ENCODE measurements at places on chromosomes 7 and 10.

GRCh38 chr10:122475100-122475499 lies 13.7 kb downstream of the HTRA1 start:
- no peak for DNase-seq

DNA sequence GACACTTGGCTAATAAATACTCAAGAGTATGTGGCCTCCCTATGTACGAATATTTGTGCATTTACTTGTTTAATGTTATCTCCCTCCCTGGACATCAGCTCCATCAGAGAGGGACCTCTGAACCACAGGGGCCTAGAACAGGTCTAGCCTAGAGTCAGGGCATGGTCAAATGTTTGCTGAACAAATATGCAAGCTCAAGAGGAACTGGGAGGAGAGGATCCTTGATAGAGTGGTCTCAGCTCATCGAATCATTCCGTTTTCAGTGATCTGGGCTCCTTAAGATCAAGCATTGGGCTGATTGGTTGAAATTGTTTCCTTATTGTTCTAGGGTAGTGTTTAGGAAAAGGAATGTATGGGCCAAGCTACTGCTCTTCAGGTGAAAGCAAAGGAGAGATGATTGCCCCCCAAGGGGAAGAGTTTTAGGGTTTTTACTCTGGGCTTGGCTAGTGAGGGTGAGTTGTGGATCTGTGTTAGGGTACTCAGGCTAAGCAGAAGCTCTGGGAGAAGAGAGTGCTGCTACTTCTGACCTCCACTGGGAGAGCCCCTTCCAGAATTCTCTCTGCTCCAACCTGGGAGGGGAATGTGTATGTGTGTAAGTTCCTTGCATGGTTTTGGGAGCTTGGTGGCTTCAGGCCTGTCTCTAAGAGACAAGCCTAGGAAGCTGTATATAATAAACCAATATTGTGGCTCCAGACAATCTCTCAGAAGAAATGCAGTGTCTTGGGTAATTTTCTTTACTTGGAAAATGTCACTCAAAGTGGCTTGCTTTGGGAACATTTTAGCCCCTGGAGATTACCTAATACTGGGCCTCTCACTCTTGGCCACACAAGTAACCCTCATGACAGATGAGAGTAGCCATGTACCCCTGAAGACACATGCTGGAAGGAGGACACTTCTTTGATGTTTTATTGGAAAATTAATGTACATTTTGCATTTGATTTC lies 110.0 kb downstream of the EMX2 start:
- no peak for DNase-seq

GRCh38 chr10:7488418-7488829 lies 77.6 kb upstream of the SFMBT2 start:
- DNase-seq: no peak

- DNase-seq: no peak
These were observed 203.4 kb downstream of the PHF14 start for GRCh38 chr7:11176985-11177555.

DNA sequence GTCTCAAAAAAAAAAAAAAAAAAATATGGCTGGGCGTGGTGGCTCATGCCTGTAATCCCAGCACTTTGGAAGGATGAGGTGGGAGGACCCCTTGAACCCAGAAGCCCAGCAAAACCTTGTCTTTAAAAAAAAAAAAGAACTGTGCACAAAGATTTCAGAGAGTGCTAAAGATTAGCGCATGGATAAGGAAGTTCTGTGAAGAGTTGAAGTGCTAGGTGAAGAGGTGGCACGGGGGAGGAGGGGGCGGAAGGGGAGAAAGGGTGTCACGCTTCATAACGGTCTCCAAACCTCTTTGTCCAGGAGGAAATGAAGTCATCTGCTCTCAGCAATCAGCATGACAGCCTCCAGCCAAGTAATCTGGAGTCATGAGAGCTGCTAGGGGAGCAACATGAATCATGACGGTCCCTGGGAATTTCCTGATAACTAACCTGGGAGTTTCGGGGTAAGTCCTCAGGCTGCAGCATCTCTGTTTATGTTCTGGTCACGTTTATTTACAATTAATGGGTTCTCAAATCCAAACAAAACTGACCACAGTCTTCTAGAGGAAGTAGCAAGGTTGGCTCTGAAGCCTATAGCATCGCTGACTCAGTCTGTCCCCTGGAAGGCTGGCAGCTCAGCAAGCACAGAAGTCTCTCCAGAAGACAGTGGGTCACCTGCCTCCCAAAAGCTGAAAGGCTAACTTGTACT lies 1.9 kb upstream of the PLAU start:
- DNase-seq: no peak

- no peak for DNase-seq
These were observed 34.6 kb upstream of the UNCX start for GRCh38 chr7:1197997-1198625.

- DNase-seq: no peak
These were observed 296.2 kb downstream of the HTR7 start for GRCh38 chr10:90561666-90562065.

DNA sequence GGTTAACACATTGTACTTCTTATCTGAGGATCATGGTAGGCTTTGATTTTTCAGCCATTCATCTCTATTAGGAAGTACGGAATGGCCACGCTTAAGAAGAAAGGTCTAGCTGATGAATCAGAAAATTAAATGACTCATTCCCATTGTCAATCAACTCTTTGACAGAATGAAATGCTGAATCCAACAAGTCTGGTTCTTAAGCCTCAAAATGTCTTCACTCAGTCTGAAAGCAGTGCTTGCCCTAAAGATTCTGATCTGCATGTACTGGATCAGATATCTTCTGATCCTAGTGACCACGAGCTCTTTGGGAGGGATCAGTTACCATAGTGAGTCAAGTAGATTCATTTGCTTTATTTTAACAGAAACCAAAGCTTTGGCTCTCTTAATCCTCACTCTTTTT lies 5.7 kb upstream of the CELF2 start:
- DNase-seq: no peak

- DNase-seq: no peak
These were observed 85.4 kb downstream of the PCLO start for GRCh38 chr7:83077328-83077727.

DNA sequence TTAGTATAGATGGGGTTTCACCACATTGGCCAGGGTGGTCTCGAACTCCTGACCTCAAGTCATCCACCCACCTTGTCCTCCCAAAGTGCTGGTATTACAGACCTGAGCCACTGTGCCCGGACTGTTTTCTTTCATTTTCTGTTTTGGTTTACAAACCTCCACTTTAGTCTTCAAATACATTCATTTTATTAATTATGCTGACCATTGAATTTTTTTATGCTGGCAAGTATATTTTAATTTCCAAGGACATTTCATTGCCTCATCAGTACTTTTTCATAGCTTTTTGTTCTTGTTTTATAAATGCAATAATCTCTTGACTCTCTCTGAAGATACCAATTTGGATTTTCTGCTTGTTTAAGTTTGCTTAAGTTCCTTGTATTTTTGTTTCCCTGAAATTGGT lies 170.5 kb downstream of the CACNB2 start:
- no peak for DNase-seq

DNA sequence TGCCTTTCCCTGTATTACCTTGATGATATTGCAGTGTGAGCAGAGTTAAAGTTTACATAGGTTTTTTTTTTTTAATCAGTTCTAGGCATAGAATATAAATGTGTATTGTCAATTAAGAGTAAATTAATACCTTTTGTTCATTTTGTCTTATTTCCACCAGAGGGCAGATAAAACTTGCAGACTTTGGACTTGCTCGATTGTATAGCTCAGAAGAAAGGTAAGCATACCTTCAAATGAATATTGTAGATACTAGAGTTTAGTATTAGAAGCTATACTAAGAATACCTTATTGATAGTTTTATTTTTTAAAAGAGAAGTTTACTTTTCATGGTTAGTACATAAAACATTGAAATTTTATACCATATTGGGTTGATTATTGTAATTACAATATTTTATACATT lies 86.8 kb downstream of the MPLKIP start:
- no peak for DNase-seq

GRCh38 chr7:26522633-26523032 lies 231.0 kb downstream of the SNX10 start:
- DNase-seq: no peak

- DNase-seq: no peak
These were observed 49.6 kb downstream of the KAT6B start for GRCh38 chr10:74875966-74876365.

- DNase-seq: no peak
These were observed 510 bp downstream of the ZSWIM8 start for GRCh38 chr10:73785721-73786511.

DNA sequence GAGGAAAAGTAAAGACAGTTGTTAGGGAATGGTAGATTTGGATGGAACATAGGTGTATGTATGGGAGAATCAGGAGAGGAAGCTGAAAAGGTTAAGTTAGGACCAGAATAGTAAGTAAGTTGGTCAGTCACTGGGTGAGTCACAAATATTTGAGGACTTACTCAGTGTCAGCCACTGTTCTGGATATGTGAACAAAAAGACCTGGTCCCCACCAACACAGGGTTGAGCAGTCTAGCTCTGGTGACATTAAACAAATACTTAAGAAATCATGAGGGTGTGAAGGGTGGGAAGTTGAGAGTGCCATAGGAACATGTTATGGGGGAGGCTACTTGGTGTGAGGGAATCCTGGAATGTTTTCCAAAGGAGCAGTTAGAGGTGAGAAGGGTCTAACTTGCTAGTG lies 246.9 kb downstream of the PTEN start:
- no peak for DNase-seq

GRCh38 chr10:11035301-11035991 lies 17.8 kb downstream of the CELF2 start:
- no peak for DNase-seq

- no peak for DNase-seq
These were observed 203.1 kb upstream of the PTN start for GRCh38 chr7:137546671-137547070.

DNA sequence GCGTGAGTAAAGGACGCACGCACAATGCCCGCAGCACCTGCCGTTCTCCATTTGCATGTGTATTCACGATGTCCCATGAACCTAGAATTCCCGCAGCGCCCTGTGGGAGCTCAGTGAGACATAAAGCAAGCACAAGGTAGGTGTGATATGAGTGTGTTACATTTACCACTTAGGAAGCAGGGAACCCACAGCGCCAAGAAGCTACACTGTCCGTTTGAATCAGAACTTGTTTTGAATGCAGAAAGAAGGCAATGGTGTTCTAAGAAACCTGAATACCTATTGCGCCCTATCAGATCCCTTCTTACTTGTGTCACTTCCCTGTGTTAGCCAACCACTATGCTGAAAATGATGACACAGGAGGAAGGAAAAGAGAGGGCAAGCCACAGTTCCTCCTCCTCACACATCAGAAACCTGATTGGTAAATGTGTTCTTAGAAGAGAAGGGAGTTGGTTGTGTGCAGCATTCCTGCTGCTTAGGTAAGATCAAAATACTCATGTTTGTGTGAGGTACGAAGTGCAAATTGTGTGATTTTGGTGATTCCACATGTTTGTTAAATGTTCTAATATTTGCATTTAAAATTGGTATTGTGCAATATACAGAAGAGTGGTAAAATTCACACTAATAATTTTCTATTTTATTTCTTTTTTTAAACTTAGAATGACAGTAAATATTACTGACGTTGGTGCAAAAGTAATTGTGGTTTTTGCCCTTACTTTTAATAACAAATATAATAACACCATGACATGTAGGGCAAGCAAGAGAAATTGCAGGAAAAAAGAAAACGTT lies 185.4 kb downstream of the SEC23IP start:
- no peak for DNase-seq

- DNase-seq: no peak
These were observed 23.1 kb downstream of the MDFIC start for GRCh38 chr7:114944745-114945625.

DNA sequence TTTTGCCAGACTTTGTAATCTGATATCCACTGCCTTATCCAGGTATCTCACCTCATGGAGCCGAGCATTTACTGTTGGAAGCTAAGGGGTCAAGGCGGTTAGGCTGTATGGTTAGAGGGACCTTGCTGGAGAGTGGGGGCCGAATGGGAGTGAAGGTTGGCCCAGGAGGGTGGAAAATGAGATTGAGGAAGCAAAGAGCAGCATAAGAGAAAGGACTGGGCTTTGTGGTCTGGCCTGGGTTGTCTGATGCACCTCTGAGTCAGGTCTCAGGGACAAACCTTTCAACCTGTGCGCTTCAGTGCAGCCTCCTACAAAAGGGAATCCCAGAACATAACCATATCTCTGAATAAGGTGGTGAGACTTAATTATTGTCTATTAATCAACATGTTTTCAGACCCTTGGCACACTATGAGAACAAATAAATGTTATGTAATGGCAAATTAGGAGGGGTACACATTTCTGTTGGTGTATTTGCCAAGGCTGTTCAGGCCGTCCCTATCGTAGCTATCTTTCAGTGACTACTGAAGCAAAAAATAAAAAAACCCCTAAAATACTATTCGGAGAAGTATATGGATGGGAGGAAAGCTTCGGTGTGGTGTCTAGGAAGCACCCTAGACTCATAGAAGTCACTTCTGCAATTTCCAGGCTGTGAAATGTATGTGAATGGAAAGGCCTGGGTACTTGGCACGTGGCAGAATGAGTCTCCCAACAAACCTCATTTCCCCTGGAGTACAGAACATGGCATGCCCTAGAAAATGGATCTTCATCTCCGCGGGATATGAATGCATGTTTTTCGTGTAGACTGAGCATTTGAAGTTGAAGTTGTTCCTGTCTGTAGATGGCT lies 4.3 kb downstream of the CAMK1D start:
- DNase-seq: no peak

DNA sequence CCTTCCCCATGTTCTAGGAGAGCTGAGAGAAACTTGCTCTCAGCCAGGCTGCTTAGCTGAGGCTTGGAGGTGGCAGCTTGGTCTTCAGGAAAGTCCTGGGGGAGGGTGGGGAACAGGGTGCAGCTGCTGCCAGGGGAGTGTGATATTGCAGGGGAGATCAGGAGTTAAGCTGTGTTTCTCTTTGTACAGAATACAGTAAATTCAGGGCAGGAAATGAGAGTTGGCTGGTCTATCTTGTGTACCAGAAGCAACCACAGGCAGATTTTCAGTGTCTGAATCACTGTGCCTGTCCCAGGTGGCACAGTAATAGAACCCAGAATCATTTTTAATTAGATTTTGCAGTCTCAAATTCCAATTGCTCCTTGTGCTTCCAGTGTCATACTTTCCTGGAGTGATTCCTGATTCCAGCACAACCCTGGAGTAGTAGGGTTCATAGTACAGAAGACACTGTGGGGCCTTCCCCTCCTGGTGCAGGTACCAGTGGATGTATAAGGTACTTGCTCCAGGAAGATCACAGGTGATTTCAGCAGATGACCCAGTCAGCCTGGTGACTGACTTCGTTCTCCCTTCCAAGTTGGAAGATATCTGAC lies 94.0 kb upstream of the TARP start:
- DNase-seq: no peak

DNA sequence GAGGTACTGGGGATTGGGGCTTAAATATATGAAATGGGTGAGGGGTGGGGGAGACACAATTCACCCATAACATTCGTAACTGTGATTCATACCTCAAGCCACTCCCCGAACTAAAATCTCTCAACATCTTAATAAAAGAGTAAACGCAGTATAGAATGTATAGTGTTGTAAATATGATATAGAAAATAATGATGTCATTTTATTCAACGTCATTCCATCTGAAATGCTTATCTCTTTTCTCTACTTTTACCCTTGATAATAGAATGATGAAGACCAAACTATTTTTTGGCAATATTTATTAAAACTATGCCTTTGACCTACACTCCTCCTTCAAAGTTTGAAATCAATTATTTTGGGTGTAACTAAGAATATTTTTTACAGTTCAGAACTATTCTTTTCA lies 36.4 kb downstream of the FRA10AC1 start:
- no peak for DNase-seq

- DNase-seq: no peak
These were observed at the start of gene CYP2C8 for GRCh38 chr10:95069286-95069685. CYP2C8 (minus strand) TSS chr10:95069497; CDS start chr10:95069402, 95 bp downstream.

GRCh38 chr10:84336406-84337090 lies 8.2 kb downstream of the CCSER2 start:
- DNase-seq: no peak

GRCh38 chr10:90289037-90289436 lies 568.8 kb downstream of the HTR7 start:
- DNase-seq: no peak

Measured in NCI-H187 treated with DMSO at 0.1 percent for 48 hours (cell line).